Esophagus muscularis mucosa (tissue), 4 donors: ENCODE measurements at places on chromosomes 2 and 18. TPM values are rescaled to one million over a fixed set of nuclear protein-coding genes. Genes with fewer than 3 reads are reported as not detected.
A peak's percentile ranks its signal among the peaks of the same experiment; 100 is the strongest.

DNA sequence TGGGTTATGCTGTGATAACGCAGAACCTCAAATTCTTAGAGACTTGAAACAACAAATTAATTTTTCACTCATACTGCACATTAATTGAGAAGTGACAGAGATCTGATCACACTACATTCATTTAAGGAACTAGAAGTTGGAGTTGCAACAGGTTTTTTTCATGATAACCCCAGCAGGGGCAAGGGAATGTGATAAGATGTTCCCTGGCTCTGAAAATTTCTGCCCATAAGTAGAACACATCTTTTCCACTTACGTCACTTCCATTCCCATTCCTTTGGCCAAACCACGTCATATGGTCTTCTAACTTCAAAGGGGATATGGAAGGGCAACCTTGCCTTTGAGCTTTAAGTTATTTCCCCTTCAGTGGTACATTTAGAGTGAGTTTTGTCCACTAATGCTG lies 29.7 kb upstream of the PSME4 start:
- no peak for DNase-seq

GRCh38 chr2:119283873-119284331 lies 60.3 kb downstream of the STEAP3 start:
- peak; percentile 91 for DNase-seq

GRCh38 chr2:207157731-207158130 lies 8.0 kb downstream of the KLF7 start:
- no peak for DNase-seq

DNA sequence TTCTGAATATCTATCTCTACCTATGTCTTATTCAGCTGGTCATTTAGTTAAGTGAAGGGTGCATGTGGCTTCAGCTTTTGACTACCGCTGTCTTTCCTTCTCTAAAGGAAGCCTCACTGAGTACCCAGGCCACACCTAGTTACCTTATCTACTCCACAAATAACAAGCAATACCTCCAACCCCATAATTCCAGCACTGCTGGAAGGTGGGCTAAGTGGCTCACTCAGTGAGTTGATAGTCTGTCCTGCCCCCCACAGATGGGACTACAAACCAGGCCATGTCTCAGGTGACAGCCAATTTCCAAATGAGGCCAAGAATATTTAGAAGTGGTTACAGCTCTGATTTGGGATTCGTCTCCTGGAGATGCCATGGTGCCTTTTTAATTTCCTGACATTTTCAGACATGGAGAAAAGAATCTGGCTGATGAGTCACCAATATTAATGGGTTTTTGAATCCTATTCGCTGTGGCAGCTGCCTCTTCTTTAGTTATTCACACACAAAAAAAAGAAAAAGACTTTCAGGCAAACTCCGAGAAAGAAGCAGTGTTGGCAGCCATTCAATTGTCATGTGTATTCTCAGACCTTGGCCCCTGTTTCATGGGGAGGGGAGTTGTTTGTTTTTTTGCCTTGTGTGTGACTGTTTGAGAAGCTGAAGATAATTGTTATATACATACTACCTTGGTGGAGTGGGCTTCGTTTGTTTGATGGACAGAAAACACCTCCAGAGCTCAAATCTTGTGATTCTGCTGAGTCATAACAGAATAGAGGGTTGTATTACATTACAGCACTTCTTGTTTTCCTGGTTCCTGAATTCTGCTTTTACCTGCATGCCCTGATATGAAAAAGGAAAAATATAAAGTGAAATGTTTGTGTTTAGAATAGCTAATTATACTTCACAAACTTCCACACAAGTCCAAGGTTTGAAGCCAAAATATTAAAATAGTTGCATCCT lies 64.2 kb downstream of the SCG2 start:
- DNase-seq, result no peak

- no peak for DNase-seq
Measured at GRCh38 chr2:239086325-239087020, 238.6 kb downstream of the TWIST2 start.

DNA sequence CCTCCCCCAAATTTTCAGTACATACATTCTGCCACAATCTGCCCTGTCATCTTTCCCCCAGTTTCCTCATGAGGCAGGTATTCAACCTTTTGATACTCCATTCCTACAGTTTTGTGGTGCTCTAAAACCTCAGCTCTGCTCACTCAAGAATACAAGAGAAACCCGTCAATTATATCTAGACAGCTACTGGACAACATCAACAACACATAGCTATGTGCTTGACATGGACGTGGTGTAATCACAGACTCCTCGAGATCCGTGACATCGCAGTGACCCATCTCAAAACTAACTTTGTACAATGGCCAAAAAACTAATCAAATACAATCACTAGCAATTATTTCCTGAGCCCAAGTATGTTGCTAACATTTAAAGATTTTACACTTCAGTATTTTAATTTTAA lies 23.6 kb downstream of the WDSUB1 start:
- no peak for DNase-seq

DNA sequence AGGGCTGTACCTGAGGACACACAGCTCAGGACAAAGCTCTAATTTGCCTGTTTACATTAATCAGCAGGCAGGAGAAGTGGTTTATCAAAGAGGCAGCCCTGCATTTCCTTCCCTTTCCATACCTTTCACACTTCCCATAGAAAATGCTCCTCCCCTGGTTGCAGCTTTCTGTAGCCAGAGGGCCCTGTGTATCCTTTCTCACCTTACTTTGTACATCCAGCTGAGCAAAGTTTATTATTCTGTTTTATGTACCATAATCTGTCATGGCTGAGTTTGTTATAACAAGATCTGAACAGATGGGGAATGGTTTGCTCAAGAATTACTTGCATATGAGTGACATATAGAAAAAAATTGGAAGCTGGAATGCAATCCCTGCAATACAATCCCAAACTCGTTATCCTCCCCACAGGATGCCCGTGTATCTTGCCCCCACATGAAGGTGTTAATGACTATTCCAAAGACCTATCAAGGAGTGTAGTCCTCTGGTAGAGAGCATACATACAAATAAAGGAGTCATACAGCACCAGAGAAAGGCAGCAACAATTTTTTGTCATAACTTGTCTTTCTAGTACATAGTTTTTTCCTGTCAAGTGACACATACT lies 1025.8 kb upstream of the KLHL29 start:
- no peak for DNase-seq

- no peak for DNase-seq
Measured at GRCh38 chr2:216420367-216421101, 8.2 kb downstream of the SMARCAL1 start.

- DNase-seq, result no peak
Measured at GRCh38 chr2:219520079-219520478, 5.8 kb downstream of the ASIC4 start.

The KIAA2012 gene
- total RNA-seq, result not detected

The TTC21B gene
- 37.0 TPM for total RNA-seq
